ENCODE measurements at places on chromosomes 16 and 17.

- no peak for DNase-seq
These were observed 102.1 kb downstream of the CDH13 start for GRCh38 chr16:82728901-82729300.

GRCh38 chr17:12231355-12231682 lies 210.6 kb downstream of the MAP2K4 start:
- DNase-seq: no peak

DNA sequence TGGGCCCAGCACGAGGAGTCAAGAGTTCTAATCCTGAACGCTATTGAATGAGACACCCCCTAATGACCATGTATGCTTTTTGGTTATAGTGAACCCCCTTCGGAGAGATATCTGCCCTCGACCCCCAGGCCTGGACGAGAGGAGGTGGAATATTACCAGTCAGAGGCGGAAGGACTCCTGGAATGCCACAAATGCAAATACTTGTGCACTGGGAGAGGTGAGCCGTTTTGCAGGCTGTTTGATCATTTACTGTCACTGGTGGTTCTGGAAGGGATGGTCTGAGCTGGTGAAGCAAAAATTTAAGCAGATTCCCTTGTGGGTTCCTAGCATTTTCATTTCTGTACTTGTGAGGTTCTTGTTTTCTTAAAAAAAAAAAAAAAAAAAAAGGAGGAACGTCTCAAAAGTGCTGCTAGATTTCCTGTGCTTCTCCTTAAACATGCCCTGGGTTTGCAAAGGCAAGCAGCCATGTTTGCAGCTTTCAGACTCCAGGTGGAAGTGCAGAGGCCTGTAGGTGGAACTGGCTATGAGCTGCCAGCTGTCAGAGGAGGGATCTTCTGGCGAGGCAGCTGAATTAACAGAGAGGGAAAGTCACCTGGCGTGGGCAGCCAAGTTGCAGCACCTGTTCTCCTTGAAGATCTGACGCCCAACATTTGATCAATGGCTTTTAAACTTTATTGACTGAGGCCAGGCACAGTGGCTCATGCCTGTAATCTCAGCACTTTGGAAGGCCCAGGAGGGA lies 3.5 kb downstream of the MARVELD3 start:
- no peak for DNase-seq

DNA sequence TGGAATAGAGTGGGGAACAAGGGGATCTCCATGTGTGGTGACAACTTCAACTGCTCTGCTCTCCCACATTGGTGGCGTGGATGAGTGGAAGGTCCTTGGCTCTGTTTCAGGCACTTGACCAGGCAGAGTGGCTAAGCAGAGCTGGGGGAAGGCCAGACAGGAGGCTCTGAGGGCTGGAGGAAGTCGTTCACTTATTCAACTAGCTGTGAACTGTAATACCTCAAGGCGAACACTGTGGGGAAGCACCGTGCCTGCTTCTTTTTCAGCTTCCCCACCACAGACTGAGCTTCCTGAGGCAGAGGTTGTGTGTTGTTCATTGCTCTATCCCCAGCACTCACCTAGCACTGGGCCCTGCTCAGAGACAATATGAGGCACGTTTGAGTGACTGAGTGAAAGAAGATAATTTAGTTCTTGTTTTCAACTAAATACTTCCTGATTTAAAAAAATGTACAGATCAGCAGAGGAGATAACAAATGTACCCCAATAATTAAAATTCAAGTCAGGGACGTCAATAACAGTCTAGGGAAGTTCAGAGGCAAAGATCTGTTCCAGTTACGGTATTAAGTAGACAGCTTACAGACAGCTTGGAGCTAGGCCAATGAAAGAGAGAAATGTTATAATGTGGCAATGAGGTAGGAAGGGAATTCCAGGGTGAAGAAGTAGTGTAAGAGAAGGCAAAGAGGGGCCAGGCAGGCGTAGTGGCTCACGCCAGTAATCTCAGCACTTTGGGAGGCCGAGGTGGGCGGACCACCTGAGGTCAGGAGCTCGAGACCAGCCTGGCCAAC lies 34.7 kb downstream of the MYO18A start:
- DNase-seq: peak; percentile 68

DNA sequence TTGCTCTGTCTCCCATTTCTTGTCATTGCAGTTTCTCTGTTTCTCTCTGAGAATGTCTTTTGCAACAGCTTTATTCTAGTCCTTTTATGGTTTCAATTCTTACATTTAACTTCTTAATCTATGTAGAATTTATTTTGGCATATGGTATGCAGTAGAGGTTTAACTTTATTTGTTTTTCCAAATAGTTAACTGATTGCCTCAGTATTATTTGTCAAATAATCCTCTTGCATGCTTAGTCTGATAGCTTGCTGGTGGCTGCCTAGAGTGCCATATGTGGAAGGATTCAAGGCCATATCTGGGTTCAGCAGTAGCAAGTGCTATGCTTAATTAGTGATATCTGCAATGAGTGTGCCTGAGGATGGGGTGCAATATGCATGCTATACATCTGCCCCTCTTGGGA lies 6.9 kb downstream of the SNTB2 start:
- no peak for DNase-seq

DNA sequence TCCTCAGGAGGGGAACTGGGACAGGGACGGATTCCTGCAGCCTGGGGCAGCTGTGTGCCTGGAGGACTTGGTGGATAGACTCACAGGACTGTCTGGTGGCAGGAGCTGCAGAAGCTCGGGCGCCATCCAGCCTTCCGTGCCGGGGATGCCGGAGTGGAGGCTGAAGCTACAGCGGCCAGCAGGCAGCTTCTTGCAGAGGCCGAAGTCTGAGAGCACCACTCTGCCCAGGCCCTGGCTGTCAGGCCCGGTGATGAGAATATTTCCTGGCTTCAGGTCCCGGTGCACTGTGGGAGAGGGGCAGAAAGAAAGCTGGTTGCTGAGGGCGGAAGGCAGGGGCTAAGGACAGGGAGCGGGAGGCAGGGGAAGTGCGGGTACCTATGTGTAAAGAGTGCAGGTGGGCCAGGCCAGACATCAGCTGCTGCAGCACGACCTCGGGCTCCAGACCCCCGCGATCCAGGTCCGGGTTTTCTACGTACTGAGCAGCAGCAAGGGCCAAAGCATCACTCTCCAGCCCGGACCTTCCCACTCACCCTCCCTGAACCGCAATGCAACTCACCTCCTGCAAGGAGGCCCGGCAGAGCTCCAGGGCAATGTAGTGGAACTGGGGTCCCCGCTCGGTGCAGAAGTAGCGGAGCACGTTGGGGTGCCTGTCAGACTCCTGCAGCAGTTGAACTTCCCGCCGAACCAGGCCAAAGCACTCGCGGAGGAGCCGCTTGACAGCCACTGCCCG lies 16.1 kb downstream of the PLK1 start:
- DNase-seq: no peak

- DNase-seq: no peak
These were observed 25.4 kb downstream of the RTN4RL1 start for GRCh38 chr17:1999557-2000251.

DNA sequence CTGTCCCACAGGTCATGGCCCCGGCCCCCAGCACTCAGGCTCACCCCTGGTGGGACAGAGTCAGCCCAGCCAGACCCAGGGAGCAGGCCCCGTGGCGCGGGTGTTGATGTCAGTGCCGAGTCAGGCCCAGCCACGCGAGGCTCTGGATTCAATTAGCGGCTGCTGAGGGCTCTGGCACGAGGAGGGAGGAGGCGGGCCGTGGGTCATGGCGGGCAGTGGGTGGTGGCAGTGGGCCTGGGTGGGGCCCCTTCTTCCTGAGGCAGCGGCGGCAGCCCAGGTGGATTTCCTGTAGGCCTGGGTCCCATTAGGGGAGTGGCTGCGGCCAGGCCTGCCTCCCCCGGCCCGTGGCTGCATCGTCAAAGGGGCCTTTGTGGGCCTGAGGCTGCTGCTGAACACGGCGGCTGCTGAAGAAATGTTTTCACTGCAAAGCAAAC lies 12.9 kb downstream of the VASN start:
- no peak for DNase-seq

Data from activated naive CD4-positive, alpha-beta T cell treated with anti-CD3 and anti-CD28 coated beads, Interleukin-2, amount 50 U/mL, for 16 hours (primary cell).